ENCODE measurements at places on chromosomes 7 and 10.

- no peak for DNase-seq
These were observed 40.0 kb downstream of the CNNM1 start for GRCh38 chr10:99369126-99369525.

DNA sequence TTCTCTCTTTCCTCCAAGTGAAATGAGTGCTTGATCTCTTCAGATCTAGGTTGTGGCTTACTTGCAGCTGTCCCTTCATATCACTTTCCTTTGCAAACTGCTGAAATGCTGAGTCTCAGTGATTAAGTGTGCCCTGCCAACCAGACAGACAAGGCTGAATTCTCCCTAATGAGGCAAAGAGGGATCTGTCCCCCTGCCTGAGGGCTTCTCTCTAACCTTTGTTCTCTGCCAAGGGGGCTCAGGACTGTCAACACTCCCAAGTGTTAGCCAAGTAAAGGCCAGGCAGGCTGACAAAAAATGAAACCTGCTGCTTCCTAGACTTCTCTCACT is at the start of gene MSS51:
Gene MSS51, minus strand, starts transcription at position 24 of the 330 bp plus-strand sequence. CDS start 5,277 bp downstream, outside the sequence.
- no peak for DNase-seq

DNA sequence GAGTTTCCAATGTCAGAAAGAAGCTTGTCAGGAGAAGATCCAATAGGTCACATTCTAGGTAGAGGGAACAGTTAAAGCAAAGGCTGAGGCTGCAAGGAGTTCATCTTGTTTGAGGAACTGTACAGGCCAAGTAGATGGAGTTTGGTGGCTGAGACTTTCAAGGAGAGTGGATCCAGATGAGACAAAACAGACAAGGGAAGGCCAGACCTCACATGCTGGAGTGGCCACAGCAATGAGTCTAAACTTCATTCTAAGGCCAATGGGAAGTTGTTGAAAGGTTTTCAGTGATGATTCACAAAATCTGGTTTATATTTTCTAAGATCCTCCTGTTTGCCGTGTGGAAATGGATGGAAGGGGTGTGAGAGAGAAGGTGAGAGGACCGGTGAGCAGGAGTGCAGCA is 40.0 kb downstream of the EPDR1 start:
- DNase-seq = no peak

- DNase-seq = no peak
These were observed 148.8 kb downstream of the CHCHD3 start for GRCh38 chr7:132933072-132933458.

DNA sequence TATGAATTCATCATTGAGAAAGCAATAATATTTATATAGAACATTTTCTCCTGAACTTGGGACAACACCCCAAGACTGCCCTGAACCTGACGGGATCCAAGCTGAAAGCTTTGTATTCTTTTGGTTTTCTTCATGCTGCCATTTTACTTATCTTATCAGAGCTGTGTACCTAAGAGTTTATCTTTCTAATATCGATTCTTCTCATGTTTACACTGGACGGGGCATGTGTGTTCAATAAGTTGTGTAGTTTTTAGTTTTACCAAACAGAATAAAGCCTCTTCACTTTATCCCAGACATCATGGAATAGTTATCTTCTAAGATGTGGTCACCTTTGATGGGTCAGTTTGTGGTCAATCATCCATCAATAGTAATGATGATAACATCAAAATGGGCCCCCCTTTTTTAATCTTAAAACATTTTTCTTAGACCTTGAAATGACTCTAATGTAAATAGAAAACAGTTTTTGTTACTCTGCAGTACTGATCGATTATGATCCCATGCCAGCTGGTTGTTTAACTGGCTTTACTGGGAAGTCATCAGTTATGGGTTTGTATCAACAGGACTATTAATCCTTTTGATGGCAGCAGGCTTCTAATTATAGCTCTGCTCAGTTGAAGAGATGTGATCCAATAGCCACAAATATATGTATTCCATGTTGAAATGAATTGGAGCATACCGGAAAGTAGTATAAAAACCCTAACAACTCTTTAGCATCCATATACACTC is 446.1 kb downstream of the KCNMA1 start:
- DNase-seq = no peak

DNA sequence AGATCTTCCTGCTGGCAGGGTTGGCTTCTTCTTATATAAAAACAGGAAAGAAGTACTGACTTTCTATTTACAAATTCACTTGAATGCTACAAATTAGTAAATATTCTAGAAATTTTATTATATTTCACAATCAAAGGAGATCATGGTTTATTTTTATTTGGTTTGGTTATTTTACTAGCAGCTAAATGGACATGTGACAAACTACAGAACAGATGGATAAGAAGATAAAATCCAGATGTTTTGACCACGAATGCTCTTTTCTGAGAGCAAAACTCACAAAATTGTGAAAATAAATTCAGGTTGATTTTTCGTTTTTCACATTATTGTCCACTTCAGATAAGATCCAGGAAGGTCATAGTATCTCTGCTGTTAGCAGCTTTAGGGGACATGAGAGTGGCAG is 55.4 kb downstream of the CACNA2D1 start:
- no peak for DNase-seq

DNA sequence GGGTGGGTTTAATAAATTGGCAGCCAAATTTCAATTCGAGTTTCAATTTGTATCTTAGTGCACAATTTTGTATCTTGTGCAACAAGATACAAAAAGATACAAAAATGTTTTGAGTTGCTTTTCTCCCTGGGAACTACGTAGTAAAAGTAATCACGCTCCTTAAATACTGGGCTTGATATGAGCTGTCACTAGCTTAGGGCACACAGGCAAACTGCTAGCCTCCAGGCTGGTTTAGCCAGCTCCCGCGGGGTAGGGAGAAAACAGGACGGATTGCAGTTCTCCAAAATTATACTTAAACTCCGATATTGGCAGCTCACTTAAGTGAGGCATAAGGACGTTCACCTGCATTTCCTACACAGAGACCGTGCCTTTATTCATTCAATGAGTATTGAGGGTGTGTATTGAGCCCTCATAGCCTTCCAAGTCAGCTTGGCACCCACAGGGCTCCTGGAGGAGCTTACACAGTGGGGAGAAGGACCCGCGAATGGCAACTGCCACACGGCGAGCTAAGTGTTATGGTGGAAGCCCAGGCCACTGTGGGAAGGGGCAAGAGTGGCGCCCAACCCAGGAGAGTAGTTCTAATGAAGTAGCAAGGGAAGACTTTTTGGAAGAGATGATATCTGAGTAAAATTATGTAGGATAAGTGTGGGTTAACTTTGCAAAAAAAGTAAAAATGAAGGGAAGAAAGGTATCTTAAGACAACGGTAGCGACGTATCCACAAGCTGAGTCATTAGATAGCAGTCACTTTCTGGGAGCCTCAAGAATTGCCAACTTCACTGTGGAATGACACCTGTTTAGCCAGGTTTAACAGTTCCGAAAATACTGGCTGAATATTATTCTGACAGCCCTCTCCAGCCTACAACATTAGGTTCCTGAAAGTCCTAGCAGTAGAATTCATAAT is 1.6 kb upstream of the EPC1 start:
- no peak for DNase-seq

DNA sequence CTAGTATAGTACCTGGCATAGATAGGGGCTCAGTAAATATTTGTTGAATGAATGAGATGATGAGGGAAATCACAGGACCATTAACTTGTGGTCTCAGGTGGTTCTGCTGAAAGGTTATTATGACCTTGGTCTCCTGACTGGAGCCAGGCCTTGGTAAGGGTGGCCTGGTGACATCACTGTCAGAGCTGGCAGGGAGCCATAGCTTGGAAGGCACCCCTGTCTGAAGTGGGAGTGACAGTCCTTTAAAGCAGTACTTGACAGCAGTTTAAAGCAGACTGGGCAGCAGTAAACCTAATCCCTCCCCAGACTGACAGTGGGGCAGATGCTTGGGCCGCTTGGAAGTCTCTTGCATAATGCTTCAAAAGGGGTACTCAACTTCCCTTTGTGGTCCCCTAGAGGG is 13.4 kb downstream of the DPCD start:
- DNase-seq = no peak

DNA sequence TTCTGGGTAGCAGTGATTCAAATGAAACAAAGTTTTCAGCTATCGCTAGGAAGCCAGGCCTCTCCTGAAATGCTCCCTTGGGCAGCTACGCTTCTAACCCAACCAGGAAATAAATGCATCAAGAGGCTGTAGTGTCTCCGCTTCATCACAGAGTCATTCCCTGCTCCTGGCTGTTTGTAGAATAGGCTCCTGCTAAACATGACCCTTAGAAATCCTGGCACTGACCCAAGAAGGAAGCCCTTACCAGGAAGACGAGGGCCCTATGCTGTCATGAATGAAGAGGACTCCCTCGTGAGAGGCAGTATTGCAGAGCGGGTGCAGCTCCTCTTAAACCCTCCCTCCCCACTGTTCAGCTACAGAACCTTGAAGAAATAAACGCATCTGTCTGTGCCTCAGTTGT is 48.3 kb downstream of the NOD1 start:
- no peak for DNase-seq

GRCh38 chr7:26965724-26966123 is 101.3 kb upstream of the SKAP2 start:
- no peak for DNase-seq

DNA sequence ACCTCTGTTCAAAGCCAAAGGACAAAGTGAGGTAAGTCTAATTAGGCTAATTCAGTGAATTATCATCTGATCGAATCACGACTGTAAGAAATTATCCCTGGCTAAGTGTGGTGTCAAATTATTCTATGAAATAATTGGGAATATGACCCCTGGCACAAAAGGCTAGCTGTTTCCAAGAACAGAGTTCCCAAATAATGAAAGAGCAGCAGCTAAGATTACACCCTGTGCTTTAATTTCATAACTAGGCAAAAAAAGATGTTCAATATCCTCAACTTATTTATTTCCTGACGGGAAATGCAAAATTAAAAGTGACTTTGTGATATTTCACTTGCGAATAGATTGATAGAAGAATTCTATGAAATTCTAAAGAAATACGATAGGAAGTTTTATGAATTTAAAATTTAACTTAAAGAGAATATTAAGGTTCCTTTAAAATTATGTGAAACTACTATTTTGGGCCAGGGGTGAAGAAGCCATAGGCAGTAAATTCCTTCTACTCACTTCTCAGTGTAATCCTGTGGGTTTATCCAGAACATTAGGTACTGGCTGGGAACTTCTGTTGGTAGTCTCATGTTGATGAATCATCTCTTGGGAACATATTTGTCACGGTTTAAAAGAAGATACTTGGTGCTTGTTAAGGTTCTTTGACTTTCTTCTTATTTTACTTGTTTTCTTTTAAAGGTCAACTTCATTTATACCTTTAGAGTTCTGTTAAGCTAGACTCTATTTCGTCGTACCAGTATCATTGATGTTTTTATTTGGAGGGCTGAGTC is 148.5 kb downstream of the POLR1F start:
- DNase-seq = no peak

- no peak for DNase-seq
These were observed 13.2 kb downstream of the WAC start for GRCh38 chr10:28545967-28546644.

- DNase-seq = no peak
These were observed 73.2 kb downstream of the RNF216 start for GRCh38 chr7:5708271-5708670.

GRCh38 chr7:74483402-74484336 is 30.0 kb downstream of the GTF2IRD1 start:
- DNase-seq = no peak

GRCh38 chr10:13390604-13391522 is 42.8 kb upstream of the SEPHS1 start:
- DNase-seq = no peak

- DNase-seq = no peak
These were observed 511.0 kb downstream of the PTPRN2 start for GRCh38 chr7:158076656-158077055.

- no peak for DNase-seq
These were observed 60.7 kb downstream of the ZMIZ1 start for GRCh38 chr10:79129361-79129997.

- DNase-seq = no peak
These were observed 16.6 kb downstream of the BUD23 start for GRCh38 chr7:73700069-73700423.

DNA sequence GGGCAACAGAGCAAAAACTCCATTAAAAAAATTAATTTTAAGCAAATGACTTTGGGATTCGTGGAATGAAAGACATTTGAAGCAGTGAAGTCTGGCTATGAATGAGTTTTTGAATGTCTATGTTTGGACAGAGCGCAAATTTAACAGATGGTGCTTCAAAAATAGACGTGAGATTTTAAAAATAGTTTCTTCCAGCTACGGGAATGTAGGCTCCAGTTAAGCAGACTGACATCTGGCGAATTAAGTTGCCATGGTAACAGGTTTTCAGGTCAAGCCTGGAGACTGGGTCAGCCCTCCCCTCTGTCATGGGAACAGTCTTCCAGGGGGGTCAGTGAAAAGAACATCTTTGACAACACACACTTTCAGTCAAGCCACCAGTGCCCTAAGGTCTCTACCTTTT is 62.0 kb downstream of the MYOF start:
- DNase-seq = no peak

DNA sequence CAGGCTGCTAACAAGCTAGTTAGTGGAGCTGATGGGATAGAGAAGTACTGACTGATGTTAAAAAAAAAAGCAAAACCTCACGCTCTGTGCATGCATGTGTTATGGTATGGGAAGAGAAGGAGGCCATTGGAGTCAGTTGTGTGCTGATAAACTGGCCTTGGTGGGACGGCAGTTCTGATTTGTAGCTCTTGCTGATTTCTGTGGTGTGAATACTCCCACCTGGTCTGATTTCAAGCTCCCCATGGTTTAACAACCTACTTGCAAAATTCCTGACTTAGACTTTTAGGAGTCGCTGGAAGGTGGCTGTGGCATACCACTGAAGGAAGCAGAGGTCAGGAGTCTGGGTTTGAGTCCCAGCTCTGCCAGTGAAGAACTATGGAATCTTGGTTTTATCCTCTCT is 15.2 kb downstream of the CAMK1D start:
- no peak for DNase-seq

GRCh38 chr7:108247614-108248013 is 117.5 kb upstream of the LAMB4 start:
- no peak for DNase-seq

DNA sequence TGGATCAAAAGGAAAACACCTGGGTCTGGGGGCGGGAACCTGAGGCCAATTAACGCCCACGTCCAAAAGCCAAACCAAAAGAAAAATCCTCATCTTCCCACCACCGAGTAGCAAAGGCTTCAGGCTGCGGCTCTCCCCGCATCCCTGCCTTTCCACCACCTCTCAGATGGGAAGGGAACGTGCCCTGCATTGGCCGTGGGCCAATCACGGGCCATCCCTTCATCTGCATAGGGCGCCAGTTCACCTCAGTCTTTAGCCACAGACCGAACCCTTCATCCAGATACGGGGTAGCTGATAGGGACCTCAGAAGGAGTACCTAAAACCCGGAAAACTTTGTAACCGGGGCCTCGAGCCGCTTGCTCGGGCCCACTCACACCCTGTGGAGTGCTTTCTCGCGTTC is 626 bp downstream of the PRPF18 start:
- DNase-seq = no peak

GRCh38 chr7:88072715-88073055 is 138.6 kb downstream of the ADAM22 start:
- DNase-seq = no peak

DNA sequence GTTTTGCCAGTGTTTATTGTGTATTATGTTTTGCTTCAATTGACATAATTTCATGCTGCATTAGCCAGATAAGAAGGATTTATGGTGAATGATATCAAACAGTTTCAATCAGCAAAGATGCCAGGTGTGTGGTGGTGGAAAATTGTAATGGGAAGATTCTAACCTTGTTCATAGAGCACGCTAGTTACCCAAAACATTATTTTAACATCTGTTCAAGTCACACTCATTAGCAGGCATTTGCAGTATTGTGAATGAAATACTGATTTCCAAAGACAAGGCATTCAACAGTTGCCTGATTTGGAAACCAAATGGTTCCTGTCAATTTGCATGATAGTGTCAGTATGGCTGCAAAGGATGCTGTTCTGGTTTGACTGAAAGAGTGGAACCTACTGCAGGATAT is 129.7 kb downstream of the EPC1 start:
- DNase-seq = no peak

Data from NCI-H1048 (cell line).